Omental fat pad (tissue), 4 donors: ENCODE measurements at places on chromosomes 12 and 14. TPM values are rescaled to one million over a fixed set of nuclear protein-coding genes. Genes with fewer than 3 reads are reported as not detected.

Gene SCNN1A
- total RNA-seq: 1.9 TPM

Gene MYBPC1
- not detected for total RNA-seq

Gene SPTB
- 1.2 TPM for total RNA-seq

DNA sequence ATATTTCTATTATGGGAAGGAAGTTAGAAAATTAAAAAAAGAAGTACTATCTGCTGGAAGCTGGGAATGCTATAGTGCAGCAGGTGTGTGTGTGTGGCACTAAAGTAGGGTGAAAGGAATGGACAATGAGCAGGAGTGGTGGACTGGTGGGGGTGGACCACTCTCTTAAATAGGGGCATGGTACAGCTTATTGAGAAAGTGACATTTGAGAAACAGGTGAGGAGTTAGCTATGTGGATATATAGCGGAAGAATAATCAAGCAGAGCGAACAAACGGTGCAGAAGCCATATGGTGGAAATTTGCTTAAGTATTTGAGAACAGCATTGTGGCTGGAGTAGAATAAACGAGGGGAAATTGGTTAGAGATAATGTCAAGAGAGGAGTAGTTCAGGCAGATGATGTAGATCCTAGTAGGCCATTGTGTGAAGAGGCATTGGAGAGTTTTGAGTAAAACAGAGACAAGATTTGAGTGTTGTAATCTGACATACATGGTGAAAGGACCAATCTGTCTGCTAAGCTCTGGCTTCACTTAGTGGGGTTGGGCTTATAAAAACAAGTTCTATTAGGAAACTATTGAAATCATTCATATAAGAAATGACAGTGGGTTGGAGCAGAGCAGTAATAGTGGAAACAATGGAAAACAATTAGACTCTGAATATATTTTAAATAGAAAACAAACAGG lies 149.2 kb upstream of the SYT10 start:
- DNase-seq: no peak

DNA sequence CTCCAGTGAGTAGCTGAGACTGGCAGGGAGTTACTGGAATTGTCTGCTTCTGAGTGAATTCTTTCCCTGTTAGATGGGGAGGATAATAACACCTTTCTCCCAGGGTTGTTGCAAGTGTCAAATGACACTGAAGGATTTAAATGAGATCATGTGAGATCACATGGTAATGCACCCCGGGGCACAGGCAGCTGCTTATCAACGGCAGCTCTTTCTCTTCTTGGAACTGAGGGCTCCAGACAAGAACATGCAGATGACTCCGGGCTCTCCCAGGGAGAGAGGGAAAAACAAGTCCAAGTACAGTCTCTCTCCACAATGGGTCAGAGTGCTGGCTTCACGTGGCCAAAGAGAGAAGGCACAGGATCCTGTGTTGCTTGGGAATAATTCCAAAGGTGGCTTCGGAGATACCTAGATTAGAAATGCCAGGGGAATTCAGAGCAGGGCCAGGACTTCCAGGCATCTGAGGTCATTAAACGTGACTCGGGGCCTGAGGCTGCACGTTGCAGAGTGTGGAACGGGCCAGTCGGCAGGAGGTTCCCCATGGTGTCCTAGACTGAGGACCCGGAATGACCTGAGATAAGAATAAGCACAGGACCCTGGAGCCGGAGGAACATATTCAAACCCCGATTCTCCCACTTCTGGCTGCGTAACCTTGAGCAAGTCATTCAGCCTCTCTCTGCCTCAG lies 109.2 kb downstream of the PRMT8 start:
- no peak for DNase-seq

GRCh38 chr12:98721204-98721702 lies 76.2 kb downstream of the APAF1 start:
- no peak for DNase-seq

- DNase-seq: no peak
These were observed 5.6 kb downstream of the MIS18BP1 start for GRCh38 chr14:45247427-45247826.

- DNase-seq: no peak
These were observed 600.8 kb downstream of the TRHDE start for GRCh38 chr12:72872996-72873395.

DNA sequence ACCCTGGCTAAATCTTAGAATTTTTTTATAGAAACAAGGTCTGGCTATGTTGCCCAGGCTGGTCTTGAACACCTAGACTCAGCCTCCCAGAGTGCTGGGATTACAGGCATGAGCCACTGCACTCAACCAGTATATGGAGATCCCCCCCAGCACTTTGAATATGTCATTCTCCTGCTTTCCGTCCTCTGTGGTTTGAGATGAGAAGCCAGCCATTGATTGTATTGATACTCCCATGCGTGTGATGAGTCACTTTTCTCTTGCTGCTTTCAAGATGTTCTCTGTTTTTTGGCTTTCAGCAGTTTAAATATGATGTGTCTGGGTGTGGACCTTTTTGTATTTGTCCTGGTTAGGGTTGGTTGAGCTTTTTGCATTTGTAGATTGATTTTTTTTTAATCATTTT lies 75.2 kb upstream of the DNM1L start:
- no peak for DNase-seq
